ENCODE measurements at places on chromosomes 2 and 18.

DNA sequence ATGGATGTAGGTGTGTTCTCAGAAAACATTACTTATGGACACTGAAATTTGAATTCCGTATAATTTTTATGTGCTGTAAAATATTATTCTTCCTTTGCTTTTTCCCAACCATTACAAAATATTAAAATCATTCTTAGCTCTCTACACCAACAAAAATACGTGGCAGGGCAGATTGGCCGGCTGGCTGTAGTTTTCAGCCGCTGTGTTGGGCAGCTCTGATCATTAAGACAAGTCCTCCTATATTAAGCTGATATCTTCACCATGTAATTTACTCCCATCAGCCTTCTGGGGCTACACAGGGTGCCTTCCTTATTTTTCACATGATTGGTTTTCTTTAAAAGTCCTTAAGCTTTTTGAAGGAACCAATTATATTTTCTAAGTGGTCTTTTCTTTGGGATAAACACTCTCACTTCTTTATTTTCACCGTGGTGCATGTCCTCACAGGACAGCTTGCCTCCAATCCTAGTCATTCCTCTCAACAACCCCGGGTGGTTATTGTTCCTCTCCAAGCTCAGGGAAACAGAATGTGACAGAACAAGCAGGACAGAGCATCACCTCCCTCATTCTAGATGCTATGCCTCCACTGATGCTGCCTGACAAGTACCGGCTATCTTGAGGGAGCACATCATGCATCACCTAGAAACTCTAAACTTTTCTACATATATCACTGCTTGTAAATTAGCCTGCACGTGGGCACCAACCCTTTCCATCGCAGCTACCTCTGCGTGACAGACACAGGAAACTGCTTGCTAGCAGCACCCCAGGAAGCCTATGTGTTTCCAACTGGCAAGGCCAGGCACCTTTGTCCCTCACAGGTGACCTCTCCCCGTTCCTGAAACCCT, 362.3 kb downstream of the MYCN start:
- no peak for DNase-seq

- no peak for DNase-seq
Measured at GRCh38 chr2:160362541-160362940, 131.1 kb downstream of the RBMS1 start.

DNA sequence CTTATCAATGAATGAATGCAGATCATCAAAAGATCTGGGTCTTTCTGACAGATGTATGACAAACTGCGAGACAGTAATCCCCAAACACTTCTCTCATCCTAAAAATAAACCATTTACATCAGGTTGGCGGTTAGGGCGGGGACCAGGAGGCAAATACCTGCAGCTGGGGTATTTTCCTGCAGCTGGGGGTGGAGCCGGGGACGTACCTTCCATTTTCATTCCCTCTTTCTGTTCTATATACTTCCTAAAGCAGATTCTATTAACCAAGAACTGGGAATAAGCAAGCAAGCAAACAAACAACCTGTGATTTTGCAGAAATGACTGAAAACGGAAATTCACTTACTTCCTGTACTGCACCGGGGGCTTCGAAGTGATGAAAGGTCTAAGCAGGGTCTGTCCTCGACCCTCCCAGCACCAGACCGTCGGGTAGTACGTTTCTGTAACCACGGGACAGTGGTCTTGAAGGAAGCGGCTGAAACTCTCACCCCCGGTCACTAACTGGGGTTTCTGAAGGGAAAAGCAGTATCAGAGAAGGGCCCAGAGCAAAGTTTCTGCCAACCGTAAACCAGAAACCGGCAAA, 1.2 kb downstream of the ABHD3 start:
- DNase-seq, result peak; percentile 27

DNA sequence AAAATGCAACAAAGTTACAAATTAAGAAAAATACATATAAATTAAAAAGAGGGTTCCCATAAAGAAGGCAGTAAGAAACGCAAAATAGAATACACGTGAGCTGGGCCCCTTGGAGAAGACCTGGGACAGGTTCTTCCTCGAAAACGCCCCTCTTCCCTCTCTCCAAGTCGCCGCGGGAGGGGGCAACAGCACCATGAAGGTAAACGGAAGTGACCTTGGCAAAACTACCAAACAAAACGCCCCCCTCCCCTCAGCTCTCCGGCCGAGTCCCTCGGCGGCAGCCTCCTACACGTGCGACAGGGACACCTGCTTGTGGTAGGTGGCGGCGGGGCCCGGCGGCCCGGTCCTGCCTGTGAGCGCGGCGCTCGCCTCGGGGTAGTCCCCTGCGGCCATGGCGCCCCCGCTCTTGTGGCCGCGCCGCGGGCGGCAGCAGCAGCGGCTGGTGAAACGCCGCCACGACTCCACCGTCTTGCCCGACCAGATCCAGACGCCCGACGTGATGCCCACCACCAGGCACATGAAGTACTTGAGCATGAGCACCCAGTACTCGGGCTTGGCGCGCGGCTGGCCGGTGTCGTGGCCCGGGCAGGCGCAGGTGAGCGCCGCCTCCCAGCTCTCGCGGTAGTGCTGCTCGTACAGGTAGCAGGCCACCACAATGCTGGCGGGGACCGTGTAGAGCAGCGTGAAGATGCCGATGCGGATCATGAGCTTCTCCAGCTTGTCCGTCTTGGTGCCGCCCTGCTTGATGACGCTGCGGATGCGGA, 2.8 kb downstream of the FZD5 start:
- no peak for DNase-seq

DNA sequence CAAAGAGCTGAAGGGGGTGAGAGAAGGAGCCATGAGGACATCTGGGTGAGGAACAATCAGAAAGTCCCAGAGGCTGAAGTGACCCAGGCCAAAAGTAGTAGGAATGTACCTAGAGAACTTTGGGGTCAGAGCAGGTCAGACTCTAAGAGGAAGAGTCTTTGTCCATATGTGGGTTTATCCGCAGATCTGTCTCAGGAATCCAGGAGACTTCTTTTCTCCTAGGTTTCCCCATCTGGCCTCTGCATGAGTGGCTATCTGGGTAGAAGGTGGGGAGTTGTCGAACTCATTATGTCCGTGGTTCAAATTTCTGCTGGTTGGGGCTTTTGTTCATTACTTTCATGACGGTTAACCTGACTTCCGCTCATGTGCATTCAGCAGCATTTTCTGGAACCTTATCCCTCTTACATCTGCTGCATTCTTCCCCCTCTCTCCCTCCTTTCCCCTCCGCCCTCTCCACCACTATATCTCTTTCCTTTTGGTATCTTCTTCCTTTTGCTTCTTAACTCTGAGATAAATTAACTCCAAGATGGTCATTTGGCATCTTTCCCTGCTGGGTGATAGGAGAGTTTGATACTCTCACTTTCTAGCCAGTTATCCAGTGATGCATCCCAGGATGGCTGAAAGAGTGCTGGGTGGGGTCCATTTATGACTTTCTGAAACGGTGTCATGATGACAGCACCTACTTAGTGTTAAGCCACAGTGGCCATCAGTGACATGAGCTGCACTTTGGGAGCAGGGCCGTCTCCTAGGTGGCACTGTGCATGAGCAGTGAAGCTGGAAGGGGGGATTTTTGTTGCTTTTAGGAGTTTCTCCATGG, 2.1 kb downstream of the LIPG start:
- DNase-seq, result no peak

GRCh38 chr2:68031542-68032160, 31.2 kb downstream of the C1D start:
- DNase-seq, result no peak

DNA sequence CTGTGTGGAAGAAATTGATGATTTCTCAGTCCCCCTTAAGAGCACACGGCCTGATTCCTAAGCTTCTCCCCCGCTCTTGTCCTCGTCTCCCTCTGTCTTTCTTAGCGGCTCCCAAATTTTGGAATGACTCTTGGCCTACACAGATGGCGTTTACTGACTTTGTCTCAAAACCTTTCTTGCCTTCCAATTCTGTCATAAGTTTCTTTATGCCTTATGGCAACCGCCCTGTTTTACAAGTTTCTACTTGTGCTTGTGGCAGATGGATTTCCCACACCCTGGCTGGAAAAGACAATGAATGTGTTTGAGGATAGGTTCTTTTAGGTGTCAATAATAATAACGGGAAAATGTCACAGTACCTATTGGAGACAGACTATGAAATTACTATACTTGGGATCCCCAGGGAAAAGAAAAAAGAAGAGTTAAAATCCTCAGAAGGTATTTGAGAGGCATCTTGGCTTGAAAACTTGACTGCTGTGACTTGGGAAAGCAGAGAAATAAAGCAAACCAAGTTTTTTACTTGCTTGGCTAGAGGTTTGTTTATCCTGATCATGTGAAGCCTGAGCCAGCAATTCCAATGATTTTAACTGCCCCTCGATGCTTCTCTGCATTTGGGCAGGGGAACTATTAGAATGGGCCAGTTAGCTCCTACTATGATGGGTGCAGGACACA, 276.4 kb downstream of the HRH4 start:
- DNase-seq, result no peak

GRCh38 chr2:149732001-149732685, 144.6 kb upstream of the MMADHC start:
- DNase-seq, result no peak

DNA sequence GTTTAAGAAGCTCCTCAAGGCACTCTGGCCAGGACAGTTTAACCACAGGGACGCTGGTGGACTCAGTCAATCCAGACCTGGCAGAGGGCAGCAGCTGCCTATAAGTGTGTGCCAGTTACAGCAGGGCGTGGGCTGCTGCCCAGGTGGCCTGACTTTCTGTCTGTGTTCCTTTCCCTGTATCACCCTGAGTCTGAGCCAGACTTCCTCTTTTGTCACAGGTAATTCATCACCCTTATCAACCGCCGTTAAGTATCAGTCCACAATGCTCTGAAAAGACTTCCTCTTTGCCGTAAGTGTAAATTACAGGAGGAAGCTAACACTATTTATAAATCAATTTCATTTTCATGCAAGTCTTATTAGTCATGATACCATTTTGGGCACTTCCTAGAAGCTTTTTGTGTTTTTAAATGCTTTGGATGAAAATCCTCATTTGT, 7.0 kb downstream of the LPIN1 start:
- peak; percentile 49 for DNase-seq

- no peak for DNase-seq
Measured at GRCh38 chr2:120820953-120821279, 85.2 kb downstream of the GLI2 start.

- no peak for DNase-seq
Measured at GRCh38 chr2:223853425-223853837, 16.0 kb upstream of the AP1S3 start.

DNA sequence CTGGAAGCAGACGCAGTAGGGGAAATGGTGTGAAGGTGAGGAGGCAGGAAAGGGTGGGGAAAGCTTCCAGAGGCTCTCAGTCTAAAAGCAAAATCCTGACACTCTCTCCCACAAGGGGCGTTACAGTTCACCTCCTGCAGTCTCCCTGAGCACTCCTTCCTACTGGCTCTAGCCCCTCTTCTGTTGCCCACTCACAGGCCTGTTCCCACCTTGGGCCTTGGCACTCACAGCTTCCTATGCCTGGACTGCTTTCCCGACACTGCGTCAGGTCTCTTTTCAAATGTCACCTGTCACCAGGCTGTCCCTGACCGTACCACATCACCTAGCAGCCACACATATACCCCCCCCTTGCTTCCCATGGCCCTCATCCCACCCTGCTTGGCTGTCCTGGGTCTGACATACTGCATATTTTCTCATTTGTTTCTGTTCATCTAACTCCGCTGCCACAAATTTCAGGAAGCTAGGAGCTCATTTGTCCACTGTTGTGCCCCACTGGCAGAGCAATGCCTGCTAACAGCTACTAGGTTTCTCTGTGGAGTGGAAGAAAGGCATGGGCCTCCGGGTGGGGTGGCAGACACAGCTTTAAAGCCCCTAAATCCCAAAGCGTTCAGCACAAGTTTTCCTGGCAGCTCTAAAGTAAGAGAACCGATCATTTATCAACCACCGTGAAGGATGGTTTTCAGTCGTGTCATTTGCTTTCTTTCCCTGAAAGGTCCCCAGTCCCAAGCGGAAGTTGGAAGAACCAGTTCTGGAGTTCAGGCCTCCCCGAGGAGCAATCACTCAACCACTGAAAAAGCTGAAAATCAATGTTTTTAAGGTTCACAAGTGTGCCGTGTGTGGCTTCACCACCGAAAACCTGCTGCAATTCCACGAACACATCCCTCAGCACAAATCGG, 118.8 kb downstream of the ZNF532 start:
- no peak for DNase-seq

DNA sequence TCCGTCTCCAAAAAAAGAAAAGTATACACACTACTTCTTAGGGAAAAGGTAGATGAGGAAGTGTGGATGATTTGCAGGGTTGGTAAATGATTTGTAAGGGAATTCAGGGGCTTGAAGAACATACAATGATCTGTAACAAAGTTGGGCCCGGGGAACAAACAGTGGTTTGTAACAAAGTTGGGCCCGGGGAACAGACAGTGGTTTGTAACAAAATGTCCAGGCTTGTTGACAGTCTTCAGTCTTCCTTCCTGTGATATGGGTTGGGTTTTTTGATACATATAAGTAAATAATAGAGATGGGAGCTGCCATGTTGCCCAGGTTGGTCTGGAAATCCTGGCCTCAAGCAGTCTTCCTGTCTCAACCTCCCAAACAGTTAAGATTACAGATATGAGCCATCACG, 83.3 kb upstream of the UXS1 start:
- DNase-seq, result no peak

- no peak for DNase-seq
Measured at GRCh38 chr2:54648256-54648655, 75.2 kb upstream of the EML6 start.

DNA sequence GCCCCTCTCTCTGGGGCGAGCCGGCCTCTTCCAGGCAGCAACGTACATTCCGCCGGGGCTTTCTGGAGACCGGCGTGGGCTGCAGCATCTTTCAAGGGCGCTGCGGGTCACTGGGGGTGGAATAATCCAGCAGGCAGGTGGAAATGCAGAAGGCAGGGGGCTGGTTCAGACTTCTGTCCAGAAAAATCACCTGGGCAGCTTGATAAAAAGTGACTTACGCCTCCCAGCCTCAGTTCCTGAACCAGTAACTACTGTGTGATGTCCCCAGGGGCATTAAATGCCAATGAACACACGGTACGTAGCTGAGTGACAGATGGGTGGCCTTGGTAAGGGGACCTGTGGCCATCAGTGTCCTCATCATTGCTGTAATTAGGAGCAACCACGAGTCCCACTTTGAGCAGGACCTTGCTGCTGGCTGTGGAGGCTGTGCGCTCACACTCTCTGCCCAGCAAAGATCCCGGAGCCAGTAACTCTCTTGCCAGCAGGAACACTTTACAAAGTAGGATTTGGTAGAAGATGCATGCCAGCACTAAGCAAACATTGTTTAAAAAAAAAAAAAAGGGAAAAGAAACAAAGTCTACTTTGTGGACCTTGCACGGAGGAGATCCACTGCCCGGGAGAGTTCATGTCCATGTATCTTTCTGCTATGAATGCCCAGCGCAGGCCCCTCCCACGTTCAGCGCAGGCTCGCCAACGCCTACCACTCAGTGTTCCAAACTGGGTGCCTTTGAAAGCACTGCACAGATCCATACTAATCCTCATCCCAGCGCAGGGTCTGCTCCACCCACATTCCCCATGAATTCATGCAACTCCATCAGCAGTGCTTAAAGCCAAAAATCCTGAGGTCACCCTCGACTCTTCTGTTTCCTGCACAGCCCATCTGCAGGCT, 177.3 kb downstream of the HDAC4 start:
- no peak for DNase-seq

- no peak for DNase-seq
Measured at GRCh38 chr2:120345608-120346007, 328 bp upstream of the INHBB start.

Measured in stimulated activated CD4-positive, alpha-beta T cell treated with anti-CD3 and anti-CD28 coated beads, Interleukin-4, amount 100 ng/mL, for 24 hours (primary cell).